Neural progenitor cell (in vitro differentiated cells): ENCODE measurements at places on chromosomes 1 and 21.

GRCh38 chr1:228992907-228993535 is 257.7 kb downstream of the RHOU start:
- DNase-seq, result no peak

DNA sequence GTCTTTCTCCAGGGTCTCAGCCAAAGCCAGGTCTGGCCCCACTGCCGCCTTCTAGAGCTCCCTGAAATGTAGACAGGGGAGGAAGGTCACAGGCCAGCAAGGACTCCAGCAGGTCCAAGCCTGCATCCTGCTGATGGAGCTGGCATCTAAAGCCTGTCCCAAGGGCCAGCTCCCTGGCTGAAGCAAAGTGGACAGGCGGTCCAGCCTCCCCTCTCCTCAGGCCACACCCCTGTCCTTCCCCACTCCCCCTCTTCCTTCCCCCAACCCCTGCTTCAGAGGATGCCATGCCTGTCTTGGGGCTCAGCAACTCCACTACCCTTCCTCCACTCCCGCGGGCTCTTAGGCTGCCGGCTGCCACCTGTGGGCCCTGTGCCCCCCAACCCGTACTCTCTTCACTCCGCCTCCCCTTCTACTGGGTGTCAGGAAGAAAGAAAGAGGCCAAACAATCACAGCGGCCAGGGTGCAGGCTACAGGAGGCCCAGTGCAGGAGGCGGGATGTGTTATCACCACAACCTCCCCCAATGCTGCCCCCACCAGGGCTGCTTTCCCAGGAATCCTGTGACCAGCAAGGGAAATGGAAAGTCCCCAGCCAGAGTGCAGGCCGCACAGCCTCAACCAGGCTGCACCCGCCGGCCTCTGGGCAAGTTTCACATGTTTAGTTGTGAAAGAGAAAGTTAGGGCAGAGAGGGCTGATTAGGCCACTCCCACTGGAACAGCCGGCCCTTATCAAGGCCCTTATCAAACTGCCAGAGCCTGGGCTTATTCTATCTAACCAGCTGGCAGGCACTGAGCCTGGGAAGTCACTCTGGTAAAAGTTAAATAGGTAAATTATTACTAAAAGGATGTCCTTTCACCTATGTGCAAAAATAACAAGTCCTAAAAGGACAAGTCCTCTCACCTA is 34.1 kb downstream of the ACOT7 start:
- DNase-seq, result peak; percentile 59

DNA sequence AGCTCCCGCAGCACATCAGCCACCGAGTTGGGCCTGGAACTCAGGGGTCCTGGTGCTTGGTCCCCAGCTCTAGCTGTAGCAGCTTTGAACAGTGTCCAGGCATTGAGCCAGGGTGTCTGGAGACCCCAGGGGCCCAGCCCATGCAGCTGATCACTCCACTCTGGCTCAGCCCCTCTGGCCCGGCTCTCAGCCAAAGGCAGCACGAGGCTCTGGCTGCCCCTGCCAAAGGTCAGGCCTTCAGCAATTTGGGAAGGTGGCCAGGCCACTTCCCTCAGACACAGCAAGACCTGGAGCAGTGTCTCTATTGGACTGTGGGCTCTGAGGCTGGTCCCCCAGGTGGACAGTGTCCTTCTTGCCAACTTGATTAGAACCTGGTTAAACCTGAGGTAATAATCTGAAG is 34.4 kb upstream of the RNF19B start:
- no peak for DNase-seq

- DNase-seq, result no peak
Measured at GRCh38 chr1:192477630-192478029, 97.9 kb upstream of the RGS1 start.
